Glutamatergic neuron (in vitro differentiated cells): ENCODE measurements at places on chromosomes 1 and 21. TPM values are rescaled to one million over a fixed set of nuclear protein-coding genes. Genes with fewer than 3 reads are reported as not detected.

GRCh38 chr1:20255666-20256065 is 35.0 kb upstream of the VWA5B1 start:
- no peaks in the 10 kb centered on the region for H3K36me3 ChIP-seq
- peaks cover 3% of the 10 kb centered on the region for H3K4me1 ChIP-seq
- H3K27ac ChIP-seq: no peak overlapping the region
- no peak for DNase-seq

DNA sequence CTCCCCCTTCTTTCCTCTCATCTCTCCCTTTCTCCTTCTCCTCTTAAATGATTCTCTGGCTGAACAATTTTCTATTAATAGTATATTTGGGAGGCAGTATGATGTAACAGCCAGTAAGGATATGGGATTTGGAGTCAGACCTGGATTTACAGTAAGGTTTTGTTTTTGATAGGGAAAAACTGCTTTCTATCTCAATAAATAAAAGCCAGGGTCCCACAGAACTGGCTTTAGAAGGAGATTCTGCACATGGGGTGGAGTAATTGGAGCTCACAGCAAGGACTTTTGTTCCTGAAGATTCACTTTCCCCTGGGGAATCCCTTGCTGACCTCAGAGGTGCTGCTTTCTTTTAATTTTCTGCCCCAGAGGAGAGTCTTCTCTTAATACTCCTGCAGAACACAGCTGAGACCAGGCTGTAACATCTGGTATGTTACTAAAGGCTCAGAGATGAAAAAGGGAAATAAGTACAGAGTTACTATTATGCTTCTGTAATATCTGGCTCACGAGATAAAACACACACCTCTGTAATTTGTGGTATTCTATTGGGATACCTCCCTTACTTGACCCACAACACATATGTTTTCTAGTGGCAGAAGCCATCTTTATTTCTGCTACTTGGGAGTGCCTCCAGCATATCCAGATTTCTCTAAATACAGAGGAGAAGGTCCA is 13.4 kb downstream of the EPB41 start:
- peaks cover 2% of the 10 kb centered on the region for H3K27me3 ChIP-seq
- H3K4me1 ChIP-seq: peaks cover 41% of the 10 kb centered on the region
- peak overlapping the region; percentile 89 for H3K27ac ChIP-seq
- peak overlapping the region; percentile 83 for H3K4me3 ChIP-seq
- DNase-seq: no peak

- H3K27me3 ChIP-seq: no peaks in the 10 kb centered on the region
- no peak for DNase-seq
- H3K36me3 ChIP-seq: no peaks in the 10 kb centered on the region
- no peak overlapping the region for H3K27ac ChIP-seq
- H3K4me1 ChIP-seq: no peaks in the 10 kb centered on the region
Observed at GRCh38 chr1:64915381-64916274, 50.7 kb downstream of the JAK1 start.

DNA sequence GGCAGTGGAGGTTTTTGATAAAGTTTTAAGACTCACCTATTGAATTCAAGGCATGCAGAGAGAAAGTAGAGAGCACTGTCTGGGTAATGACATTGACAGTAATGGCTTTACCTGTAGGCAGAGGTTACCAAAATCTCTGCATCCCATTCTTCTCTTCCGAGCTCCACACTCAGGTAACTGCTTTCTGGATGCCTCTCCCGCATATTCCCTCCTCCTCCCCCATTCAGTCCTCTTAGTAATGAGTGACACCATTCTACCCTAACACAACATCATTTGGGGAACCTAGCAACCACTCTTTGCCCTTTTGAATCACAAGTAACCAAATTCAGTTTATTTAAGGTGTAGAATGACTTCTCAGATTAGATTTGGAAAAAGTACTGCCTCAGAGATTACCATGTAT is 56.5 kb downstream of the DYRK1A start:
- H3K4me1 ChIP-seq: peaks cover 18% of the 10 kb centered on the region
- no peaks in the 10 kb centered on the region for H3K36me3 ChIP-seq
- H3K27me3 ChIP-seq: no peaks in the 10 kb centered on the region
- no peak overlapping the region for H3K4me3 ChIP-seq
- no peak for DNase-seq

The DNASE2B gene
- total RNA-seq: not detected

GRCh38 chr1:225857256-225857655 is 24.9 kb downstream of the TMEM63A start:
- no peak overlapping the region for H3K27ac ChIP-seq
- peaks cover 7% of the 10 kb centered on the region for H3K4me1 ChIP-seq
- no peak overlapping the region for H3K4me3 ChIP-seq
